ENCODE measurements at places on chromosomes 3 and 15.
A peak's percentile ranks its signal among the peaks of the same experiment; 100 is the strongest.

DNA sequence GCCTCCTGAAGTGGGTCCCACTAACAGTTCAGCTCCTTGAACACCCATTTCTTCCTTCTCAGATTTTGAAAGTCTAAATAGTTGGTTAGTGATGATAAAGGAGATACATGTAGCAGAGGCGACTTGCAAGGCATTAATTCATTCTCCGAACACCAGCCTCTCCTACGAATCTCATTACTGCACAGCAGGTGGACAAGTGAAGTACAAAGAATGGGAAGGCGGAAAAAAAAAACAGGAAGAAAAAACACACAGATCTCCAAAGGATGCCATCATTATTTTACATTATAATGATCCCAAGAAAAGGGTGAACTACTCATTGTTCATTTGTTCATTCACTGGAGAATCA is 276.5 kb downstream of the MAGI1 start:
- DNase-seq: no peak

DNA sequence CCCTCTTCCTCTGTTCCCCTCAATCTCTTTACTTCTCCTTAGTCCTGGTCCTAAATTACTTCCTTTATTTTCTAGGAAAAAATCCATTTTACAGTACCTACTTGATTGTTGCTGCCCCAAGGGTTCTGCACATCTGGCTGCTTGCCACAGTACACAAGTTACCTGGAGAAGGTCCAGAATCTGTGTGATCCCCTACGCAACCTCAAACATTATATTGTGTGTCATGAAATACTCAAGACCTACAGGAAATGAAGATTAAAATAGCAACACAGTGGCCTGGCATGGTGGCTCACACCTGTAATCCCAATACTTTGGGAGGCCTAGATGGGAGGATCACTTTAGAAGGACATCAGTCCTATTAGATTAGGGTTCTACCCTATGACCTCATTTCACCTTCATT is 48.7 kb downstream of the PRKAR2A start:
- no peak for DNase-seq

DNA sequence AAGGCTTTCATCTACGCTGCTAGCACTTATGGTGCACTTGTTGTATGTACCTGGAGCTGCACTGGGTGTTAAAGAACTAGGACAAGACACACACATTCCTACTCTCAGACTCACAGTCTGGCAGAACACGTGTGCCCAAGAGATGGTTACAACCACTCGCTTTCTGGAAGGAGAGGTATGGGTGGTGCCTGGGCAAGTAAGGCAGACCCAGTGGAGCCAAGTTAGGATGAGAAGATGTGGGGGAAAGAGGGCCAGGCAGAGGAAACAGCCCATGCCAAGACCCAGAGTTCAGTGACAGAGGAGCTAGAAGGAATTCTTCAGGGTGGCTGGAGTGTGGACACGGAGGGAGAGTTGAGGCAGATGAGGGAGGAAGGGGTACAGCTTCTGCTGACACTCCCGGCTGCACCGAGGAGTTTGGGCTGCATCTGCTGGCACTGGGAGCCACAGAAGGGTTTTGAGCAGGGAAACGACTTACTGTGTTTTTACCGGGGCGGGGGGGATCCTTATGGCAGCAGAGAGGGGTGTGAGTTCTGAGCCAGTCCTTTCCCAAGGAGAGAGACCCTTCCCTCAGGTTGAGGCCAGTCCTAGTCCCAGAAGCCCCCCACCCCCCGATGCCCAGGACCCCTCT is 59.0 kb downstream of the GRIP2 start:
- DNase-seq: no peak

- DNase-seq: no peak
Measured at GRCh38 chr15:77611767-77612166, 20.9 kb downstream of the LINGO1 start.

DNA sequence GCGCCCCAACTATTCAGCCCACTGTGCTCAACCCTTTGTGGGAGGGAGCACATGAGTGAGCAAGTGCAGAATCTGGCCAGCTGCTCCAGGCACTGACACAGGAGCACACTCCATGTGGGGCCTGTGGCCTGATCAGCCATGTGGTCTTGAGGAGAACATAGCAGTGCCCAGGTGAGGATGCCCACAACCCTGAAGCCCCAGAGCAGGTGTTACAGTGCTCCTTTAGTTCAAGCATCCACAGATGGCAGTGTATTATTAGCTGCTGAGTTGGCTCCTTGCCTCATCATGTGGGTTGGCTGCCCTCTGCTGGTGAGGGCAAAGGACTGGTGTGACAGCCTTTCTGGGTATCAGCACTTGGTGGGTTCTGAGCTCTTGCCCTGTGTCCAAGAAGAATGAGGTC is 1588.2 kb downstream of the SI start:
- DNase-seq: peak; percentile 49

GRCh38 chr15:57696146-57696545 is 10.4 kb upstream of the POLR2M start:
- no peak for DNase-seq

All from activated CD4-positive, alpha-beta T cell treated with anti-CD3 and anti-CD28 coated beads for 48 hours (primary cell).